IMR-90 (cell line): ENCODE measurements at places on chromosomes 6 and 20.

DNA sequence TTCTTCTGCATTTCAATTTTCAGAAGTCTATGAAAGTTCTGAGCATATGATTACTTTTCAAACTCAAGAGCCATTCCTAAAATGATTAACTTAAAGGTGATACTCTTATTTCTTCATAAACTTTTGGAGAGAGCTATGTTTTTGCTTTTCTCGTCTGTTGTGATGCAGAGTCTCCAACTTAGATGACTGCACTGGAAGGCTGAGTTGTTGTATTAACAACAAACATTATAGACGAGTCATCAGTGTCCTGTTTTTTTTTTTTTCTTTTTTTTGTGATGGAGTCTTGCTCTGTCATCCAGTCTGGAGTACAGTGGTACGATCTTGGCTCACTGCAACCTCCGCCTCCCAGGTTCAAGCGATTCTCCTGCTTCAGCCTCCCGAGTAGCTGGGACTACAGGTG is 101.9 kb downstream of the CD109 start:
- DNase-seq: peak; percentile 60

GRCh38 chr6:49890988-49891387 is 24.7 kb upstream of the CRISP1 start:
- DNase-seq: no peak

- no peak for DNase-seq
Observed at GRCh38 chr6:107198631-107199416, 83.5 kb upstream of the BEND3 start.

DNA sequence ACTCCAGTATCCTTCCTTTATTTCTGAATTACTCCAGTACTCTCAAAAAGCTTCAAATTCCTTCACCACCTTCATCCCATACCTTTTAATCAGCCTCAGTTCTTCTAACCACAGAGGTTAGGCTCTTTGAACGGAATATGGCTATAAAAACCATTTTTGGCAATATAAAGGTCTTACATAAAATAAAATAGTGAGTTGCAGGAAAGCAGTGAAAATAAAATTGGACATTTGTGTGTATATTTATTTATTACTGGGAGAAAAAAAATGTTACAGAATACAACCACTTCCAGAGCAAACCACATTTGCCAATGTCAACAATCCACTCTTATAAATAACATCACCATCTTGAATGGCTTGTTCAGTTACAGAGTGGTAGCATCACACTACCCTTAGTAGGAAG is 7.7 kb downstream of the HDDC2 start:
- DNase-seq: no peak

- no peak for DNase-seq
Observed at GRCh38 chr6:170244721-170245474, 46.0 kb downstream of the DLL1 start.

DNA sequence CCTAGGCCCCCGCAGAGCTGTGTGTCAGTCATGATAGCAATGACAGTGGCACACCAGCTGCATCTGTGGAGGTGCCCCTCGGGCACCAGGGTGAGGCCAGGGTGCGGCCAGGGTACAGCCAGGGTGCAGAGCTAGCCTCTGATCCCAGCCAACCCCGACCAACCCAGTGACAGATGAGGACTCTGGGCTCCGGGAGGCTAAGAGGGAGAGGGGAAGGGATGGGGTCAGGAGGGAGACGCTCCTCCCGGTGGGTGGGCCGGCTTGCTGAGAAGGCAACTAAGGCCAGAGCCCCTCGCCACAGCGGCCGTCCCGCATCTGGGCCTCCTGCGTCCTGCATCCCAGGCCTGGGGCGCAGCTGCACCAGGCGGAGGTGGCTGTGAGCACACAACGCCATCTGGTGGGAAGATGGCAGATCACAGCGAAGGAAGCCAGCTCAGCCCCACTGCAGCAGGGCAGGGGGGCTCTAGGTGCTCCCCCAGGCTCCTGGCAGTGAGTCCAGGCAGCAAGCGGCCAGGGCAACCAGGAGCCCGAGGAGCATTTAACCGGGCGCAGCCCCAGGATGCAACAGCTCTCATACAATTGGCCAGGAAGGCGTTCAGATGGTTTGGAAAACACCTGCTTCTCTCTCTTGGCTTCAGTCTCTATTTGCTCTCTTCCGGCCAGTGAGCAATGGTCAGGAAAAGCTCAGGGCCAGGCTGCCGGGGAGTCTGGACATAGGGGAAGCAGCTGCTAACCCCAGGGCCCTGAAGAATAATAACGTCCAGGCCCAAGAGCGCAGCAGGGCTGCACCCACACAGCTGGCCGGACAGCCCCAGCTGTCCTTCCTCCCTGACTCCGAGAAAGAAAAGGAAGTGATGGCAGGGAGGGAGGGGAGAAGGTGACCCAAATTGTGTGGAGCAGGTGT is 169.4 kb downstream of the TAF4 start:
- DNase-seq: peak; percentile 28

- DNase-seq: no peak
Observed at GRCh38 chr6:122872311-122872710, 83.3 kb downstream of the SMPDL3A start.

GRCh38 chr20:34388000-34388399 is 24.9 kb downstream of the ITCH start:
- no peak for DNase-seq

GRCh38 chr6:16511723-16512489 is 249.4 kb downstream of the ATXN1 start:
- no peak for DNase-seq

- peak; percentile 95 for DNase-seq
Observed at GRCh38 chr6:112683926-112684325, 336.8 kb downstream of the RFPL4B start.

GRCh38 chr20:44326391-44327159 is 10.3 kb upstream of the R3HDML start:
- no peak for DNase-seq

- DNase-seq: no peak
Observed at GRCh38 chr6:75166236-75166635, 39.6 kb downstream of the COL12A1 start.

- peak; percentile 72 for DNase-seq
Observed at GRCh38 chr6:4973982-4974745, 29.7 kb downstream of the RPP40 start.

GRCh38 chr6:107658920-107659865 is 164.9 kb downstream of the SCML4 start:
- DNase-seq: peak; percentile 69

GRCh38 chr20:18702736-18703135 is 110.8 kb upstream of the SCP2D1 start:
- DNase-seq: no peak
